ENCODE measurements at places on chromosomes 13 and 19.

DNA sequence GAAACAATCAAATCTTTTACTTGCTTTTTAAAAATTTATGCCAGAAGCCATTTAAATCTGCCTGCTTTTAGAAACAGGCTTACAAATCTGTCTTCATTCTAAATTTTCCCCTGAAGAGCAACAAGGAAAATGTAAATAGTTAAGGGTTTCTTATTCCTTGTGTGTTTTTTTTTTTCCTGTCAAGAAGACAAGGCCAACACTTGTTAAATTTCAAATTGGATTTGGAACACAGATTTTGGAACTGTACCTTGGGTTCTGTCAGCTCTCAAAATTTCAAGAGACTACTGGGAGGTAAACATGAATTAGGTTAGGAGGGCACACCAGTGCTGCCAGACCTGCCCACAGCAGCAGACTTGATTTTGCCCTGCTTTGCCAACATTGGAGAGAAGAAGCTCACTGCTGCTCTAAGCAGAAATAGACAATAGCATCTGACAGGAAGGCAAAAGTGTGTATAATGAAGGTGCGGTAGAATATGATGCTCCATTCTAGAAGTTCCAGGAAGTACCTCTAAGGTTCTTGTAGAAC, 121.7 kb downstream of the NHLRC3 start:
- DNase-seq = no peak

- peak; percentile 99 for DNase-seq
These were observed 39.1 kb downstream of the EFNB2 start for GRCh38 chr13:106496072-106496997.

- no peak for DNase-seq
These were observed 2.3 kb downstream of the SPACA4 start for GRCh38 chr19:48608798-48609263.

GRCh38 chr13:80824229-80824628, 483.3 kb upstream of the SPRY2 start:
- DNase-seq = no peak

DNA sequence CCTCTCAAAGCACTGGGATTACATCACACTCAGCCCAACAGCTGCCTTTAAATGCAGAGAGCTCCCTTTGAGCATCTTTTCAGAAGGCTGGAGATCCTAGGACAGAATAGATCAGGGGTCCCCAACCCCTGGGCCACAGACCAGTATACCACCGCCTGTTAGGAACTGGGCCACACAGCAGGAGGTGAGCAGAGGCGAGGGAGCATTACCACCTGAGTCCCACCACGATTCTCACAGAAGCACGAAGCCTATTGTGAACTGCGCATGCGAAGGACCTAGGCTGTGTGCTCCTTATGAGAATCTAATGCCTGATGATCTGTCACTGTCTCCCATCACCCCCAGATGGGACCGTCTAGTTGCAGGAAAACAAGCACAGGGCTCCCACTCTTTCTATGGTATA, 2.2 kb upstream of the WTIP start:
- DNase-seq = no peak

DNA sequence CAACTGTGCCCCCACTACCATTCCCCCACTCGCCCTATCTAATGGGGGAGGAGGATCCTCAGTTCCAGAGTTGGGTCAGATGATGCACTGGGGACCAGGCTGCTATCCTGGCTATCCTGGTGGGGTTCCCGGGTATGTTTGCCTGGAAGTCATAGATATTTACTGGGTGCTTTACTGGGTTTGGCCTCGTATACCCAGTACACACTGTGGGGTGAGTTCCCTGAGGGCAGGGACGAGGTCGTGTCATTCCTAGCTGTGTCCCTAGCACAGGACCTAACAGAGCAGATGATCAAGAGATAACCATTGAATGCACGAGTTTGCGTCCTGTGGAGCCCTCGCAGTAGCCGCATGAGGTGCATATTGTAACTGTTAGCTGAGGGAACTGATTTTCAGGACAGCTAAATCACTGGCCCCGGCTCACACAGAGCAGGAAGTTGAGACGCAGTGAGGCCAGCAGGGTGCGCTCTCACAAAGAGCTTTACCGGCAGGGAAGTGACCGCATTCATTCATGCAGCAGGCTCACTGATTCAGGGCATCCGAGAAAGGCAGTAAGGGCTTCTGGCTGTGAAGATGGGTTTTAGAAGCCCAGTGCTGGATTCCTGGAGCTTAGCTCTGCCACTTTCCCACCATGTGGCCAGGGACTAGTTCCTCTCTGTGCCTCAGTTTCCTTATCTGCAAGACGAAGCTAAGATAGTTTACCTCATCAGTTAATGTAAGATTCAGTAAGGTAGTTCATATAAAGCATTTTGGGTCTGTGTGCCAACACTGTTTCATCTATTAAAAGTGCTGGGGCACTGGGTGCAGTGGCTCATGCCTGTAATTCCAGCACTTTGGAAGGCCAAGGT, 6.0 kb downstream of the RUVBL2 start:
- DNase-seq = peak; percentile 64

- DNase-seq = no peak
These were observed 44.3 kb downstream of the COLGALT1 start for GRCh38 chr19:17599780-17600179.

DNA sequence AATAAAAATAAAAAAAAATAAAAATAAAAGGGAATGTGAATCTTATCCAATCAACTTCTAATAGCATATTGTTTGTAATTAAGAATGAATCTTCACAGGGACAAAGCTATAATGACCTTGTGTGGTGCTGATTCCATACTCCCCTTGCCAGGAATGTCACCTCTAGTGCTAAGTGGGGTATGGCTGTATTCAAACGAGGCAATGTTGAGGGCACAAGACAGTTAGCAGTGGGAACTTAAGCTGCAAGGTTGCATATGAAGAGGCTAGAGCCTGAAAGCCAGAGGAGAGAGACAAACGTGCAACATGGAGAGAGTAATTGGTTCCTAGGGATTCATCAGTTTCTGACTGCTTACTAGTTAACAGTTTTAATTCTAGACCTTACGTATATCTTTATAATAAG, 43.9 kb upstream of the CSNK1A1L start:
- no peak for DNase-seq

DNA sequence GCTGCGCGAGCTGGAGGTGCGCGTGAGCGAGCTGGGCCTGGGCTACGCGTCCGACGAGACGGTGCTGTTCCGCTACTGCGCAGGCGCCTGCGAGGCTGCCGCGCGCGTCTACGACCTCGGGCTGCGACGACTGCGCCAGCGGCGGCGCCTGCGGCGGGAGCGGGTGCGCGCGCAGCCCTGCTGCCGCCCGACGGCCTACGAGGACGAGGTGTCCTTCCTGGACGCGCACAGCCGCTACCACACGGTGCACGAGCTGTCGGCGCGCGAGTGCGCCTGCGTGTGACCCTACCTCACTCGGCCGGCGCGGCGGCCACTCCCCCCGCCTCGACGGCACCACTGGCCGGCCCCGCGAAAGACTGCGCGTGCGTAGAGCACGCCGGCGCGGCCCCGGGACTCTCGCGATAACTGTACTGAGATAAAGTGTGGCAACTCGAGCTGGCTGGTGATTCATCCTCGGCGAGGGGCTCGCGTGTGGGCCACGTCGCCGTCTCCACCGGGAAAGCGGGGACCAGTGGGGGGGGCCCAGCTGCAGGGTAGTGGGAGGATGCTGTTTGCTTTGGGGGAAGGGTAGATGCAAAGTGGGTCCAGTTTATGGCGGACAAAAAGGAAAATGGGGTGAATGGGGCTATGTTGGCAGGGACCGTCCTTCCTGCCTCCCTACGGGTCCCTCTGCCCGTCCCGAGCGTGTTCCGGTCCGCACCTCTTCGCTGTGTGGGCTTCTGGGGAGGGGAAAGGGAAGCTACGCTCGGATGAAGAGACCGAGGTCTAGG, 11.4 kb downstream of the FUT6 start:
- DNase-seq = peak; percentile 97

GRCh38 chr13:49652355-49653305, 24.3 kb downstream of the ARL11 start:
- DNase-seq = peak; percentile 37

- DNase-seq = peak; percentile 37
These were observed 99.9 kb downstream of the GNG7 start for GRCh38 chr19:2602391-2603181.

- no peak for DNase-seq
These were observed 27.4 kb downstream of the LATS2 start for GRCh38 chr13:21033856-21034602.

GRCh38 chr19:1064661-1065605, 2.0 kb upstream of the ARHGAP45 start:
- peak; percentile 55 for DNase-seq

- DNase-seq = no peak
These were observed 25.5 kb upstream of the ATP12A start for GRCh38 chr13:24654741-24655140.

GRCh38 chr13:97422118-97423054, 11.6 kb upstream of the RAP2A start:
- no peak for DNase-seq

DNA sequence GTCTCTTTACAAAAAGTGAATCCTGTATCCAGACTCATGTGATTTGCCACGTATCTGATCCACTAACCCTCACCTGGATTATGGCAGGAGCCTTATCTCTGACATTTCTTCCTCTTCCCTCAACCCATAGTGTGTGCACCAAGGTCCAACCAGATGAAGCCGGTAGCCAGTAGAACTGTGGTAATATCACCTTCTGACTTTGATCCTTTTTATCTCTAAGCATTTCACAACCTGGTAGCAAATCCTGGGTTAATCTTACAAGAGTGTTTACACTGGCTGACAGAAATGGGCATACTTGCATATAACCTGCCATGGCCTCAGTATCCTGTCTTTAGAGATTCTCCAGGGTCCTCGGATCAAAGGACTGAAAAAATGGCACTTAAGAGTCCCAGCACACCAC, 1.9 kb downstream of the ZNF417 start:
- DNase-seq = no peak

- no peak for DNase-seq
These were observed 185.7 kb downstream of the ABCC4 start for GRCh38 chr13:95115525-95115924.

- no peak for DNase-seq
These were observed 121.0 kb downstream of the PCDH20 start for GRCh38 chr13:61294467-61295191.

GRCh38 chr13:51027644-51028043, 83.4 kb downstream of the C13orf42 start:
- no peak for DNase-seq

- no peak for DNase-seq
These were observed 1.4 kb upstream of the MAG start for GRCh38 chr19:35290381-35291127.

- DNase-seq = no peak
These were observed 69.7 kb upstream of the C1QTNF9B start for GRCh38 chr13:23966691-23967615.

DNA sequence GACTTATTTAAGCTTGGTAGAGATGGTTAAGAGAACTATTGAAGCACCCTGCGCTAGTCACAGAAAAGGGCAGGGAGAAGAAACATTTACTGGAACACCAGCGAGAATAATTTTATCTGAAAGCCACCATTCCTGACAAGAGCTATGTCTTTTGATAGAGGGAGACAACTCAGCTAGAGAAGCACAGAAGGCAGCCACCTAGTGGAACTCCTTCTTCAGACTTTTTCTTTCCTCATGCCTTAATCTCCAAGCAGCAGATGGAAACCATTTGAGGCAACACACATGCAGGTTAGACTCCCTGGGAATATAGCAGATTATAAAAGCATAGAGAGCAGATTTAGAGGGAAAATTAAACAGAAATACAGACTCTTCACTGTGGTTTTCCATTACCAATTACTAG, 813.4 kb downstream of the SLITRK6 start:
- no peak for DNase-seq

DNA sequence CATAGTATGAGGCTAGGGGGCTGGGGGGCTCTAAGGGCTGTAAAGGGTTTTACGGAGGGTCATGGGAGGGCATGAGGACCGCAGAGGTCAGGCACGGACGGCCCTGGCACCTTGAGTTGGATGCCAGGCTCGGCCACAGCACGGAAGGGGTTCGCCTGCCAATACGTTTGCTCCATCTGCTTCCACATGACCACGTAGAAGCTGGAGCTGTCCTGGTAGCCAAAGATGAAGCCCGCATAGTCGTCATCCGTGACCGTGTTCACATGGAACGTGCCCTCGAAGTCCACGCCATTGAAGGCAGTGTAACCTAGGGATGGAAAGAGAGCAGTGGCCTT, 6.4 kb downstream of the COMP start:
- no peak for DNase-seq

DNA sequence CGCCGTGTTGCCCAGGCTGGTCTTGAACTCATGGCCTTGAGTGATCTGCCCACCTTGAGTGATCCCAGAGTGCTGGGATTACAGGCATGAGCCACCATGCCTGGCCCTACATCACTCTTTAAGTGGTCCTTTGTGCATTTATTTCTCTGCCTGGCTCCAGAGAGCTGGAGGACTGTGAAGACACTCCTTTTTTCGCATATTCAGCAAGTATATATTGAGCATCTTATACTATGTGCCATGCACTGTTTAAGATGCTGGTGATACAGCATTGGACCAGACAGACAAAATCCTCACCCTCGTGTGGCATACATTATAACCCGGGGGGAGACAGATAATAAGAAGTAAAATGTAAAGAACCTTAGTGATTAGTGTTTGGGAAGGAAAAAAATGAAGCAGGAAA, 66.8 kb upstream of the NPAS1 start:
- no peak for DNase-seq

DNA sequence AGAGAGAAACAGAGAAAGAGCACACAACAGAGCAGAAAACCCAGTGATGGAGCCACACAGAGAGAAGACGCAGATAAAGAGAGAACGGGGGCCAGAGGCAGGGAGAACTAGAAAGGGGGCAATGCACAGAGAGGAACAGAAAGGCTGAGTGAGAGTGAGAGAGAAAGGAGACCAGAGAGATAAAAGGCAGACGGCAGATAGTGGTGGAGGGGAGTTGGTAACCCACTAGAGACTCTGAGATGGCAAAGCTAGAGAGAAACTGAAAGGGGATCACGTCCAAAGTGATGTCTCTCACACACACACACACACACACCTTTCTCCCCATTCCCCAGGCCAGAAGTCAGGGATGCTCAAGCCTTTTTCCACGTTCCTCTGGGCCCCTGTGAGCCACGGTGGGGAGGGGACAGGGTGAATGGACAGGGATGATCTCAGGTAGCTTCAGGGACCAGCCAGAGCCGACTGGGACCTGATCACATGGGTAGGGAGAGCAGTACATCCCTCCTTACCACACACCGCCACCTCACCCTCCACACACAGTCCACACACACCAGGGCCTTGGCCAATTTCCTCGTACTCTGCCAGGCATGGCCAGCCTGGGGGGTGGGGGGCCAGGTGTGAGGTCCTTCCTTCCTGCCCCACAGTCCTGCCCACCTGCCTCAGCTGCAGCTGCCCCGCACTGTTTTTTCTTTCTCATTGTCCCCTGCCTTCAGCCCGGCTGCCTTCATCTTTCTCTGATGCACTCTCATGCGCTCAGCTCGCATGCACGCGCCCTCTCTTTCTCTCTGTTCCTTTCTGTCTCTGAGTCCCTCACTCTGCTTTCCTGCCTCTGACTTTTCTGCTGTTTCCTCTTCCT, 22.5 kb upstream of the POU2F2 start:
- DNase-seq = no peak

- DNase-seq = no peak
These were observed 115.8 kb downstream of the DNAJC15 start for GRCh38 chr13:43139211-43139610.

GRCh38 chr19:4375164-4376027, 25.0 kb downstream of the SH3GL1 start:
- DNase-seq = peak; percentile 62

All from endothelial cell of umbilical vein (primary cell).